ENCODE measurements at places on chromosomes 13 and 19. TPM values are rescaled to one million over a fixed set of nuclear protein-coding genes. Genes with fewer than 3 reads are reported as not detected.

The PSG5 gene
- not detected for total RNA-seq

DNA sequence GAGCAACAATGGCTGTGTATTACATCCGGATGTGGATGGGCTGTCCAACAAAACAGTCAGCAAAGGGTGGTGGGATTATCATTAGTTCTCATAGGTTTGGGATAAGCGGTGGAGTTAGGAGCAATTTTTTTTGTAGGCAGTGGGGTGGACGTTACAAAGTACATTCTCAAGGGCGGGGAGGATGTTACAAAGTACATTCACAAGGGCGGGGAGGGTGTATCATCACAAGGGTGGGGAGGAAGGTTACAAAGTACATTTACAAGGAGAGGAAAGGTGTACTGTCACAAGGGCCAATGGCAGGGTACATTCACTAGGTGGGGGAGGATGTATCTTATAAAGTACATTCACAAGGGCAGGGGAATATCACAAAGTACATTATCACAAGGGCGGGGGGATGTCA lies 20.8 kb upstream of the ZNF561 start:
- no peak for DNase-seq

DNA sequence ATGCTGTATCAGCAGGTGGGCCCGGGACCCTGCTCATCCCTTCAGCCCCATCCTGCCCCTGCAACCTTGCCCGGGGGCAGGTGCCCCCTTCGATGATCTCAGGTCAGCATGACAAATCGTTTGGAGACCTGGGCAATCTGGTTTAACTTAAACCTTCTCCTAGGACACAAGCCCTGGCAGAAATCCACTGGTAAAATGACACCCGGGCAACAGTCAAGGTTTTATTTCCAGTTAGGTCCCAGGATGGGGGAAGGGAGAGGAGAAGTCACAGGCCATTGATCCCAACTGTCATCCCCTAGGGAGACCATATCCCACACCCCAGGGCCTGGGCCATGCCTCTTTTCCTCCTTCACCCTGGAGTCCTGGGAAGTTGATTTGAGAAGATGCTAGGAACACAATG lies 1.8 kb upstream of the PLIN5 start:
- peak; percentile 34 for DNase-seq

DNA sequence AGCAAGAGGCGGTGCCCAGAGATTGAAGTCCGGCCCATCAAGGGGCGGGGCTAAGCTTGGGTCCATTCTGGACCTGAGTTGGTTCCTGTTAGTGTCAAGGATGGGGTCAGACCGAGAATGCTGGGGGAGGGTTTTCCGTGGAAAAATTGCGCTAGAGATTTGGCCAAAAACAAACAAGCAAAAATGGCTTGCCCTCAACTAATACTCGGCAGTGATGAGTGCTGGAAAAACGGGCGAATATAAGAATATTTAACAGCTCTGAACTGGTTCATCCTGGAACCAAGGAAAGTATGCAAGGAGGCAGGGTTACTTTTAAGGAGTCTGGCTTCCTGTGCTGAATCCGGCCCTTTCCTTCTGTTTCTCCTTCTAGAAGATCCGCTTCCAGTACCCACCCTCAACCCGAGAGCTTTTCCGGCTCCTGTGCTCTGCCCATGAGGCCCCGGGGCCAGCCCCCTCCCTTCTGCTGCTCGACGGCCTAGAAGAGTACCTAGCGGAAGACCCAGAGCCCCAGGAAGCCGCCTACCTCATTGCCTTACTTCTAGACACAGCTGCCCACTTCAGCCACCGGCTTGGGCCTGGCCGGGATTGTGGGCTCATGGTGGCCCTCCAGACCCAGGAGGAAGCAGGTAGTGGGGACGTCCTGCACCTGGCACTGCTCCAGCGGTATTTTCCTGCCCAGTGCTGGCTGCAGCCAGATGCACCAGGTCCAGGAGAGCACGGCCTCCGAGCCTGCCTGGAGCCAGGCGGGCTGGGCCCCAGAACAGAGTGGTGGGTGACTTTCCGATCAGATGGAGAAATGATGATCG lies 880 bp downstream of the SWSAP1 start:
- no peak for DNase-seq

DNA sequence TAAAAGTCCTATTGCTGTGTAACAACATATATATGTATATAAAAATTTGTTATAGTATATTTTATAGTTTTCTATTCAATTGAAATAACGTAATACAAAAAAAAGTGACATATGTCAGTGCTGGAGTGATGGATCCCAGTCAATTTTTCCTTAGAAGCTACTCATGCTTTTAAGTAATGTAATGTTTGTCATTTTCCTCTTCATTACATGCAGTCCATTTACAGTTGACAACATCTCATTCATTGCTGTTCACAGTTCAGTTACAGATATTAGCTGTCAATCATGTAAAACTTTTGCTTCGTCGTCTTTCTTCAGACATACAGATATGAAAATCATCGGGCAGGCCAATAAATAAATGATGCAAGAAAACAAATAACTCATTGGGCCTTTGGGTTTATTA lies 525.1 kb upstream of the PRR20A start:
- no peak for DNase-seq

DNA sequence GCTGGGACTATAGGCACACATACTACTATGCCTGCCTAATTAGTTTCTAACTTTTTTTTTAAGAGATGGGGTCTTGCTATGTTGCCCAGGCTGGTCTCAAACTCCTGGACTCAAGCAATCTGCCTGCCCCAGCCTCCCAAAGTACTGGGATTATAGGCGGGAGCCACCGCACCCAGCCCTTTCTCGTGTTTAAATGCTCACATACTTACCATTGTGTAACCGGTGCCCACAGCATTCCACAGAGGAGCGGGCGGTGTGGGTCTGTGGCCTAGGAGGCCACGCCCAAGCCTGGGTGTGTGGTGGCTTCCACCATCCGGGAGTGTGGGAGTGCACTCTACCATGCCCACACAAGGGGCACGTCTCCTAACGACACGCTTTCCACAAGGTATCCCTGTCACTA lies 7.7 kb downstream of the LMNB2 start:
- no peak for DNase-seq

GRCh38 chr13:58850161-58850560 lies 1218.6 kb downstream of the PCDH17 start:
- DNase-seq, result no peak

Measured in Caki2 (cell line).